Kasumi-1 (cell line): ENCODE measurements at places on chromosomes 6 and 20.

GRCh38 chr6:145483191-145483996, 251.9 kb downstream of the EPM2A start:
- DNase-seq = no peak

DNA sequence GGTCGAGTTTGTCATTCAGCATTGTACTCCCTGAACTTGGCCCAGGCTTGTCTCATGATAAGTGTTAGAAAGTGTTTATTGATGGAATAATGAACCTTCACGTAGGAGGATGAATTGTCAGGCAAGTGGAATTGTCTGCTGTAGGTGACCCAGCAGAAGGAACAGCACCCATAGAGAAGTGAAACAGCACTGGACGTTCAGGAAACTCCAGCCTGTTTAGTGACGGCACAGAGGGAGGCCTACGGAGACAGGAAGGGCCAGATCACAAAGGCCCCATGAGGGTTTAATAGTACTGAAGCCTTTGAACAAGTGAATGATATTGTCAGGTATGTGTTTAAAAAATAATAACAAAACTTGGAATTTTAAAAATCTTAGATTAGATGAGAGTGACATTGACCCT, 2.9 kb downstream of the STX11 start:
- DNase-seq = no peak

DNA sequence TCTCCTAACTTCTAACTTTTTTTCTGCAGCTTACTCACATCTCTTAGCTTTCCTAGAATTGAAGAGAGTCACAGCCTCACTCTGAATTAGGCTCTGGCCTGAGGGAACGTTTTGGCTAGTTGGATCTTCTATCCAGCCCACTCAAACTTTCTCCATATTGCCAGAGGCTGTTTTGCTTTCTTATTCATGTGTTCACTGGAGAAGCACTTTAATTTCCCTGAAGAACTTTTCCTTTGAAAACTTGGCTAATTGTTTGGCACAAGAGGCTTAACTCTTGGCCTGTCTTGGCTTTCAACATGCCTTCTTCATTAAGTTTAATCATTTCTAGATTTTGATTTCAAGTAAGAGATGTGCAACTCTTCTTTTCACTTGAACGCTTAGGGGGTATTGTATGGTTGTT, 138.2 kb upstream of the PLCB4 start:
- no peak for DNase-seq

DNA sequence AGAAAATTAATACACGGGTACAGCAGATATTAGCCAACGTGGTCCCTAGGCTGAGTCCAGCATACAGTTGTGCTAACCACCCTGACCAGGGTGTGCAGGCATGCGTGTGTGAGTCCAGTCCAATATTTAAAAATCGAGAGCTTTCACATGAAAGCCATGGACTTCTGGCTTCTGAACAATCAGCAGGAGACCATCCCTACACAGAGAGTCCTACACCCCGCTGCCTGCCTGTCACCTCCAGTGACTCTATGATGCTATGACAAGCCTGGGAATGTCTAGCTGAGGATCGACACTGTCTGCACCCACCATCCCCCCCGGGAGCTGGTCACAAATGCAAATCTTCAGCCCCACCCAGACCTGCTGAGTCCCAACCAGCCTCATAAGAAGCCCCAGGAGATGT, 7.9 kb downstream of the ACSS1 start:
- no peak for DNase-seq

DNA sequence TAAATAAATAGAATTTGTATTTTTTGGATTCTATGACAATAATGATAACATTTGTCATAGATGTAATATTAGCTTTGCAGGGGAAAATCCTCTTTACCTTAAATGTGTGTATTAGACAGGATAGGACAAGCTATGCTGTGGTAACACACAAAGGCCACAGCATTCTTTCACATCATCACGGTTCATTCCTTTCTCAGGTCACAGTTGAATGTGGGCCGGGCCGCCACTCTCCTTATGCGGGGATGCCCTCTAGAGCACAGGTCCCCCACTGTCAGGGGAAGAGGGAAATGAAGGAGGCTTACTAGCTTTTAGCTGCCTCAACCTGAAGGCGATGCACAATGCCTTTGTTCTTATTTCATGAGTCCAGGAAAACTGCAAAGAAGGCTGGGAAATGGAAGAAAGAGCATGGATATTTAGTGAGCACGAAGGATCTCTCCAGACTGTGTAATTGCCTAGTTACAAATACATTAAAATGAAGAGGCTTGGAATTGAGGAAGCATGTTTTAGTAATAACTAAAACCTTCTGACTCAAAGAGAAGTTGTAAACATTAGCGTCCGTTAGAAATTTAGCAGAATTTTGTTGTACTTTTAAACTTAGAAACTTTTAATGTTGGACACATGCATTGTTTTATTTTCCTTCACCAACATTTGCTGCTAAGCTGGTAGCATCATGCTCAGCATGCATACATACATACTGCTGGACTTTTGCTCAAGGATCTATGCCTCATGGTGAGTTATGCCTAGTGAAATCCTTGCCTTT, 248.9 kb upstream of the FOXQ1 start:
- DNase-seq = no peak

DNA sequence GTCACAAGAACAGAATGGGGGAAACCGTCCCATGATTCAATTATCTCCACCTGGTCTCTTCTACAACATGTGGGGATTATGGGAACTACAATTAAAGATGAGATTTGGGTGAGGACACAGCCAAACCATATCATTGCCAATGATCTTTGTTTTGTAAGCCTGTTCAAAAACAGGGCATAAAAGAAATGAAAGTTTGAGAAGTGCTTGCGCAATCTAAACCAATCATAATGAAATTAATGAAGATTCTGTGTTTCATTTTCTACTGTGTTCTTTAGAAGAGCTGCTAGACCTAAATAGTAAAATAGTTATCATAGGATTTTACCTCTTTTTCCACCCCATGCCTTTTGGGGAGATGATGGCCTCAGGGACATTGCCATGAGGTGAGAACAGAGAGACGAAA, 761.3 kb downstream of the HDGFL1 start:
- no peak for DNase-seq

- no peak for DNase-seq
Measured at GRCh38 chr6:10849901-10850300, 11.6 kb upstream of the MAK start.
